ENCODE measurements at places on chromosomes 12 and 14. TPM values are rescaled to one million over a fixed set of nuclear protein-coding genes. Genes with fewer than 3 reads are reported as not detected.

- H3K4me1 ChIP-seq: no peaks in the 10 kb centered on the region
- no peaks in the 10 kb centered on the region for H3K27me3 ChIP-seq
- no peak for DNase-seq
- no peak overlapping the region for H3K4me3 ChIP-seq
- H3K36me3 ChIP-seq: no peaks in the 10 kb centered on the region
Measured at GRCh38 chr12:9049520-9050133, 60.3 kb downstream of the KLRG1 start.

Gene HOXC10
- not detected for total RNA-seq

- H3K36me3 ChIP-seq: no peaks in the 10 kb centered on the region
- DNase-seq: no peak
- peaks cover 10% of the 10 kb centered on the region for H3K4me1 ChIP-seq
- H3K27me3 ChIP-seq: peaks cover 10% of the 10 kb centered on the region
- H3K27ac ChIP-seq: no peak overlapping the region
- H3K4me3 ChIP-seq: no peak overlapping the region
Measured at GRCh38 chr12:116697305-116697704, 40.6 kb downstream of the SPRING1 start.

Gene LMNTD1
- not detected for total RNA-seq

DNA sequence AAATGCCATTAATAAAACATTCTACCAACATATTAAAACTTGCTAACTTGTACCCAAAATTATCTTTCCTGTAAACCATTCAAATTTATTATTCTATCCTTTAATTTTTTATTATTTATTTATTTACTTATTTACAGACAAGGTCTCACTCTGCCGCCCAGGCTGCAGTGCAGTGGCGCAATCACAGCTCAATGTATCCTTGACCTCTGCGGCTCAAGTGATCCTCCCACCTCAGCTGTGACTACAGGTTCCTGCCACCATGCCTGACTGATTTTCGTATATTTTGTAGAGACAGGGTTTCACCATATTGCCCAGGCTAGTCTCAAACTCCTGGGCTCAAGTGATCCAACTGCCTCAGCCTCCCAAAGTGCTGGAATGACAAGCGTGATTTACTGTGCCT, 20.4 kb upstream of the LIN7A start:
- no peaks in the 10 kb centered on the region for H3K27me3 ChIP-seq
- H3K36me3 ChIP-seq: no peaks in the 10 kb centered on the region
- no peak overlapping the region for H3K4me3 ChIP-seq
- H3K27ac ChIP-seq: no peak overlapping the region
- DNase-seq: no peak

DNA sequence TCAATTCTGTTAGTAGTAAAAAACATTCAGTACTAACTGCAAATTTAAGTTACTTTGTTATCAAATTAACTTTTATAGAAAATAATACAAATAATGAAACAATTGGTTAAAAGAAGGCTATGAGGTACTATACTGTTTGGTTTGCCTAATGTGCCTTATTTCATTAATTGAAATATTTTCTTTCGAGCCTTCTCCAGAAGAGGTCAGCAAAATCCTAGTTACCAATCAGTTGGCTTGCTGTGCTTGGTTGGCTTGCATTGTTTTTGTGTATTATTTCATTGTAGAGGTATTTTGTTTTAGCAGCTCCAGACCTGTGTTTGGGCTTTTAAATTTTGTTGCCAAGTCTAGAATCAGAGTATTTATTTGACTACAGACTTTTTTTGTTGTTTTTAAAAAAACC, 68.5 kb downstream of the AEBP2 start:
- DNase-seq: no peak
- H3K36me3 ChIP-seq: no peaks in the 10 kb centered on the region
- H3K4me1 ChIP-seq: no peaks in the 10 kb centered on the region
- no peaks in the 10 kb centered on the region for H3K27me3 ChIP-seq
- H3K4me3 ChIP-seq: no peak overlapping the region

GRCh38 chr12:106132175-106133135, 6.3 kb downstream of the NUAK1 start:
- H3K4me3 ChIP-seq: no peak overlapping the region
- no peak for DNase-seq
- no peaks in the 10 kb centered on the region for H3K36me3 ChIP-seq
- peaks cover 48% of the 10 kb centered on the region for H3K4me1 ChIP-seq

DNA sequence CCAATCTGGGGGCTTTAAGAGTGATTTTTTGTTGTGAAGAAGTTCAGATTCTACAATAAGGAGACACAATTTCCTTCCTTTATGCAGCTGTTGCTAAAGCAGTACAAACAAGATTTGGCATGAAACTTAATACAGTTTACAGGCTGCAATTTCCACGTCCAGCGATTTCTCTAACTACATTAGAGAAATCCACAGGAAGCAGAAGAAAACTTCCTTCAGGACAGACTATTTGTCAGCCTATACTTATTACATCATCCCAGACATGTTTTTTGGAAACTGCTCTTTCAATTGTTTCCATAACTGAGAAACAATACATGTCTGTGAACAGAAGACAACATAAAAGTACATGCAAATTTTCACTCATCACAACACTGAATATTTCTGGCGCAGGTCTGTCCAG, 204.3 kb downstream of the TTC7B start:
- no peak overlapping the region for H3K4me3 ChIP-seq
- peaks cover 8% of the 10 kb centered on the region for H3K4me1 ChIP-seq
- no peak for DNase-seq
- H3K27me3 ChIP-seq: no peaks in the 10 kb centered on the region
- no peak overlapping the region for H3K27ac ChIP-seq

DNA sequence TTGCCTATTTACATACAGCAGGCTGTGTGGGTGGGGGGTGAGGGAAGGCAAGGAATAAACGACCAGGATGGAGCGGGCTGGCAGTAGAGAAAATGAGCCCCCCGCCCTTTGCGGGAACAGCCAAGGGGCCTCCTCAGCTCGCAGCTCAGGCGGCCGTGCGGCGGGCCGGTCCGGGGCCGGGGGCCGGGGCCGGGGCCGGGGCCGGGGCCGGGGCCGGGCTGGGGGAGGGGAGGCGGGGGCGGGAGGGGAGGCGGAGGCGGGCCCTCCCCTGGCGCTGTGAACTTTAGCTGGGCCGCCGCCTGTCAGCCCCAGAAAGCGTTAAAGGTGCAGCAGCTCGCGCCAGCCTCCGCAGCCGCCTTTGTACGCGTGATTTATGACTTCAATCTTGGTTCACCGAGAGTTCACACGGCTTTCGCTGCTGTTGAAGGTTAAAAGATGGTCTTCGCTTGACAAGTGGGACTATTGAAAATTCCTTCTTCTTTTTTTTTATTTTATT, 28.8 kb downstream of the HOXC4 start:
- H3K4me3 ChIP-seq: peak overlapping the region; percentile 26
- no peak overlapping the region for H3K27ac ChIP-seq
- DNase-seq: no peak
- H3K36me3 ChIP-seq: no peaks in the 10 kb centered on the region

DNA sequence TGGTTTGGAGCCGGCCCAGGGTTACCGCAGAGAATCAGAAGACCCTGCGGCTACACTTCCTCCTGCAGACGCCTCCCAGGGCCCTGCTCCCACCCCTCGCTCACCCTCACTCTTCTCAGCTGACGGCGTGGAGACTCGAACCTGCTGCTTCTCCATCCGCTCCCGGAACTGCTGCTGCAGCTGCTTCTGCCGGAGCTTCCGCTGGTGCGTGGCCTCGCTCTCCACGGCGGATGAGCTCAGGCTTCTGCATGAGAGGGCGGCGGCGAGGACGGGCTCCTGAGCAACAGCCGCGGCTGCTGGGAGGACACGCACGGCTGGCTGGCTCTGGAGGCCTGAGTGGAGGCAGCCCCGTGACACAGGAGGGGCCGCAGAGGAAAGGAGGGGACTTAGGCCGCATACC, 33.3 kb downstream of the RAD52 start:
- H3K27me3 ChIP-seq: no peaks in the 10 kb centered on the region
- H3K36me3 ChIP-seq: peaks cover 33% of the 10 kb centered on the region
- H3K4me1 ChIP-seq: 0 out of 2 replicates have a peak, but pooled peaks cover 4% of the 10 kb centered on the region

Gene RTL1
- total RNA-seq: not detected

DNA sequence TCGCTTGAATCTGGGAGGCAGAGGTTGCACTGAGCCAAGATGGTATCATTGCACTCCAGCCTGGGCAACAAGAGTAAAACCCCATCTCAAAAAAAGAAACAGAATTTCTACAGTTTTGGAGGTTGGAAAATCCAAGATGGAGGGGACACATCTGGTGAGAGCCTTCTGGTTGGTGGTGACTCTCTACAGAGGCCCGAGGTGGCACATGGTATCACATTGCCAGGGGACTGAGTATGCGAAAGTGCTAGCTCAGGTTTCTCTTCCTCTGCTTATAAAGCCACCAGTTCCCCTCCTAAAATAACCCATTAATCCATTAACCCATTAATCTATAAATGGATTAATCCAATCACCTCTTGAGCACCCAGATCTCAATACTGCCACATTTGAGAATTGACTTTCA, 70.8 kb upstream of the DACT1 start:
- H3K4me1 ChIP-seq: no peaks in the 10 kb centered on the region
- H3K4me3 ChIP-seq: no peak overlapping the region
- no peaks in the 10 kb centered on the region for H3K27me3 ChIP-seq
- no peaks in the 10 kb centered on the region for H3K36me3 ChIP-seq
- no peak overlapping the region for H3K27ac ChIP-seq

- no peak for DNase-seq
- H3K27me3 ChIP-seq: no peaks in the 10 kb centered on the region
- no peaks in the 10 kb centered on the region for H3K4me1 ChIP-seq
- H3K36me3 ChIP-seq: no peaks in the 10 kb centered on the region
- H3K4me3 ChIP-seq: no peak overlapping the region
- no peak overlapping the region for H3K27ac ChIP-seq
Measured at GRCh38 chr12:129550353-129550752, 353.5 kb downstream of the TMEM132D start.

- no peak for DNase-seq
- no peak overlapping the region for H3K4me3 ChIP-seq
- no peaks in the 10 kb centered on the region for H3K27me3 ChIP-seq
- no peaks in the 10 kb centered on the region for H3K4me1 ChIP-seq
- no peak overlapping the region for H3K27ac ChIP-seq
Measured at GRCh38 chr12:131072451-131073230, 118.9 kb downstream of the ADGRD1 start.

DNA sequence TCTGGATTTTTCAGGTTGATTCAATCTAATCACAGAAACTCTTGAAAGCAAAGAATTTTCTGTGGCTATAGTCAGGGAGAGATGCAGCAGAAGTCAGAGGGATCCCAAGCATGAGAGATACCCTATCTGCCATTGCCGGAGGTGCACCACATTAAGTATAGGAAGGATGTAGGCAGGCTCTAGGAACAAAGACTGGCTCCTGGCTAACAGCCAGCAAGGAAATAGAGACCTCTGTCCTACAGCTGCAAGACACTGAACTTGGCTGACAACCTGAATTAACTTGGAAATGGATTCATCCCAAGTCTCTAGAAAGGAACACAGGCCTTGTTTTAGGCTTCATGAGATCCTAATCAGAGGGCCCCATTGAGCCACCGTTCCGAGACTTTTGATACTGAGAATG, 364.9 kb upstream of the FLRT2 start:
- no peak for DNase-seq
- no peaks in the 10 kb centered on the region for H3K27me3 ChIP-seq
- H3K36me3 ChIP-seq: no peaks in the 10 kb centered on the region

DNA sequence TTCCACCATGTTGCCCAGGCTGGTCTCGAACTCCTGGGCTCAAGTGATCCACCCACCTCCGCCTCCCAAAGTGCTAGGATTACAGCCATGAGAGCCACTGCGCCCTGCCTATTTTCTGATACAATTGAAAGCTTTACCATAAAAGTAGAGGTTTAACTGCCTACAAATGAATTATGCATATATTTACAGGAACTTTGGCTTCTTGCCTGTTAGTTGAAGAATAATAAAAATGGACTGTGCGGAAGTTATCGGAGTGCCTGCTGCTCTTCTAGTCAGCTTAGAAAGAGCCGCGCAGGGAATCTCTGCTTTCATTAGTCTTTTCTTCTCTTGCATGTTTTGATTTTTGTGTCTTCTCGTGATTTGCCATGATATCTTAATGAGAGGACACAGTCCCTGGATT, 34.5 kb downstream of the PPP2R5C start:
- no peaks in the 10 kb centered on the region for H3K27me3 ChIP-seq
- no peaks in the 10 kb centered on the region for H3K4me1 ChIP-seq
- DNase-seq: no peak
- H3K36me3 ChIP-seq: no peaks in the 10 kb centered on the region
- no peak overlapping the region for H3K4me3 ChIP-seq
- no peak overlapping the region for H3K27ac ChIP-seq

GRCh38 chr14:95133282-95133681, 24.0 kb downstream of the DICER1 start:
- H3K36me3 ChIP-seq: no peaks in the 10 kb centered on the region
- no peak overlapping the region for H3K27ac ChIP-seq
- H3K4me1 ChIP-seq: peaks cover 2% of the 10 kb centered on the region
- no peak overlapping the region for H3K4me3 ChIP-seq
- no peaks in the 10 kb centered on the region for H3K27me3 ChIP-seq

- peaks cover 7% of the 10 kb centered on the region for H3K4me1 ChIP-seq
- no peak overlapping the region for H3K4me3 ChIP-seq
- no peaks in the 10 kb centered on the region for H3K36me3 ChIP-seq
- DNase-seq: no peak
- no peak overlapping the region for H3K27ac ChIP-seq
Measured at GRCh38 chr14:98960617-98961013, 311.4 kb downstream of the BCL11B start.

DNA sequence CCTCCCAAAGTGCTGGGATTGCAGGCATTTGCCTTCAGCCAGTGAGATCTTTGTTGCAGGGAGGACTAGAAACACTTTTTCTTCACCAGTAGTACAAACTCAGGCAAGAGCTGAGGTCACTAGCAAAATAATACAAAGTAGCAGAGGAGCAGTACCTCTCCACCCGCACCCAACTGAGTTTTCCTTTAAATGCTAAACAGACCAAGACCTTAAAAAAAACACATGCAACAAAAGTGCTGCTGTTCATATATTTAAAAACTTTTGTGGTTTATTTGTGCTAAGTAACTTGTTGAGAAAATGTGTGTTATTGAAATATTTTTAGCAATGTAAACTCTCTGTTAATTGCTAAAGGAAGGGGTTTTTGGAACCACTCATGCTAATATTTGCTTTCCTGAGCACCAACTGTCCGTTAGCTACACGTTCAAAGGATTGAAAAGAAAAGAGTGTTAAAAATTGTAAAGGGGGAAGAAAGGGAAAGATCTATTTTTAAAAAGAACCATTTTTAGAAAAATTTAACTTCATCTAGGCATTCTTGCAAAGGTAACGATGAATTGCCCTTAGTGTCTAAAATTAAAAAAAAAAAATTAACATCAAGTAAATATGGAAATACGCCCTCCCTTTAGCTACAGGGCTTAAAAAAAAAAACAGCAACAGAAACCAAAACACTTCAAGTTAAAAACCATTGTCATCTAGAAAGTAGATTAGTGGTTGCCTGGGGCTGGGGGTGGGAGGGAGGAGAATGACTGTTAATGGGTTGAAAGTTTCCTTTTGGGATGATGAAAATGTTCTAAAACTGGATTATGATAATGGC, 114.0 kb upstream of the KRAS start:
- no peak for DNase-seq
- no peaks in the 10 kb centered on the region for H3K4me1 ChIP-seq
- no peaks in the 10 kb centered on the region for H3K27me3 ChIP-seq
- no peaks in the 10 kb centered on the region for H3K36me3 ChIP-seq
- no peak overlapping the region for H3K4me3 ChIP-seq
- H3K27ac ChIP-seq: no peak overlapping the region

GRCh38 chr12:77062846-77063461, 2.4 kb downstream of the E2F7 start:
- no peaks in the 10 kb centered on the region for H3K4me1 ChIP-seq
- H3K27ac ChIP-seq: no peak overlapping the region
- H3K4me3 ChIP-seq: no peak overlapping the region
- H3K27me3 ChIP-seq: no peaks in the 10 kb centered on the region
- H3K36me3 ChIP-seq: peaks cover 42% of the 10 kb centered on the region

- H3K36me3 ChIP-seq: no peaks in the 10 kb centered on the region
- H3K4me1 ChIP-seq: no peaks in the 10 kb centered on the region
- H3K27me3 ChIP-seq: no peaks in the 10 kb centered on the region
- no peak overlapping the region for H3K27ac ChIP-seq
Measured at GRCh38 chr14:79555429-79555828, 655.9 kb downstream of the DIO2 start.

Gene B4GALNT1
- 1.5 TPM for total RNA-seq
